ENCODE measurements at places on chromosomes 3 and 15.
A peak's percentile ranks its signal among the peaks of the same experiment; 100 is the strongest.

- peak; percentile 76 for DNase-seq
These were observed 56.0 kb downstream of the SLC25A26 start for GRCh38 chr3:66276705-66277274.

- no peak for DNase-seq
These were observed 301.6 kb upstream of the THBS1 start for GRCh38 chr15:39279311-39279710.

- no peak for DNase-seq
These were observed 4.1 kb downstream of the RASGRP1 start for GRCh38 chr15:38560456-38560926.

DNA sequence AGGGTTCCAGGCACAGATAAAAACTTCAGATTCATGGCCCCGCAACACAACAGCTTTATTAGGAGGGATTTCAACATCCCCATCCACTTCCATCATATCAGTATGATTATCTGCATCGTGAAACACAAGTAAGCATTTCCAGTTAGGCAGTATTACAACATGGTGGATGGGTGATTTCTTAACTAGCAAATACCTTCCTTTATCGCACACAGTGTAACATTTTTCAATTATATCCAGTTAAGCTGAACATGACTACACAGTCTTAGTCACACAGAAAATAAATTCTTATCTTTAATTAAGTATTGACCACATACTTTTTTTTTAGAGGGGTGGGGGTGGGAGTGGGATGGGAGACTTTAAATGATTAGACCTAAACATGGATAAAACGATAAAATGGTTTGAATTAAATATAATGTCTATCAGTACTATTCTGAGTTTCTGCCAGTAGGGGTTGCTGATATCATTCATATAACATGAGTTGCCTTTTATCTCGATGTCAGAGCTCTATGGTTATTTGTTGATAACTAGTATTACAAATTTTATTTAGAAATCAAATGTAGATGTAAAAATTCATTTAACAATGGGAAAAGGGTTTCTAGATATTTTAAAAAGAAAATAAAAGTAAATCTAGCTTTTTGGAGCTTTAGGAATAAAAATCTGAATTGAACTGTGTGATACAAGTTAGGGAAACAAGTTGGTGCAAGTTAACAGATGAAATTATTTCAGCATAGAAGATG, 146.6 kb downstream of the TBL1XR1 start:
- DNase-seq = peak; percentile 62

GRCh38 chr15:60006873-60007272, 2.8 kb downstream of the FOXB1 start:
- no peak for DNase-seq

DNA sequence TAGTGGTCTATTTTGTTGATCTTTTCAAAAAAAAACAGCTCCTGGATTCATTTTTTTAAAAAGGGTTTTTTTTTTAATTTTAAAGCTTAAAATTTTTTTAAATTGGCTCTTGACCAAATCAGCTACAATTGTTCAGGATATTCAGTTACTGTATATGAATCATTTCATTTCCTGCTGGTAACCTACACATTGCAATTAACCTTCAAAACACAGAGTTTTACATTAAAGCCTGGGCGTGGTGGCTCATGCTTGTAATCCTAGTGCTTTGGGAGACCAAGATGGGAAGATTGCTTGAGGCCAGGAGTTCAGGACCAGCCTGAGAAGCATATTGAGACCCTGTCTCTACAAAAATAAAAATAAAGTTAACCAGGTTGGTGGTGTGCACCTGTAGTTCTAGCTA, 163.4 kb downstream of the ALDH1A2 start:
- DNase-seq = no peak
